ENCODE measurements at places on chromosomes 5 and 9.

GRCh38 chr5:141543053-141543452 lies 54.2 kb downstream of the PCDHGC5 start:
- no peaks in the 10 kb centered on the region for H3K27me3 ChIP-seq
- H3K4me1 ChIP-seq: peaks cover 4% of the 10 kb centered on the region
- peaks cover 33% of the 10 kb centered on the region for H3K36me3 ChIP-seq
- DNase-seq: no peak

DNA sequence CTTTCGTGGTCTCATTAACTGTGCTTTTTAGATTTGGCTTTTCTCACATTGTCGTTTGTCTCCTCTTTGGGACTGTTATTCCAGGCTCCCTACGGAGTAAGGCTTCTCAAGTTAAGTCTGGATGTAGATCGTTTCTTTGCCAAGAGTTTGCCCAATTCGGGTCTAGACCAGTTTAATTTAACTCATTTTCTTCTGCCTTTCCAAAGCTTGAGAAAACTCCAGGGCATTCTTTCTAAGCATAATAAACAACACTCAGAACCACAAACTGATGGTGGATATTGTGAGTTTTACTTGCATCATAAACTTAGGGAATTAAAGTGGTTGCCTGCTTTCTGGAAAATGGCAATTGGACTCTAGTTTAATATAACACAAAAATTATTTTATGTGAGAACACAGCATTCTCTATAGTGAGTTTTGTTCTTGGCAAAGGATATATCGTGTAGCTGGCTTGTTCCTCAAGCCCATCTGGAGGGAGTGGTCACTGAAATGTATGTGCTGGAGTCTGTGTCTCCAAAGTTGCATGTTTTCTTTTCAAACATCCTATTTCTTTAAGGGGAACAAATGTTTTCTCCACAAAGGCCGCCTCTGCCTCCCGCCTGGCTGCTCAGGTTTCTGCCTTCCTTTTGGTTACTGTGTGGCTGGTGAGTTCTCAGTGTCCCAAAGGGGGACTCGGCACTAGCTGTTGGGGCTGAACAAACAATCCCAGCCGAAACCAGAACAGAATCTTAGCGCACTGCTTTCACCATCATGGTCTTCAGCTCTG lies 211.3 kb upstream of the FBN2 start:
- no peaks in the 10 kb centered on the region for H3K27me3 ChIP-seq
- no peak for DNase-seq
- H3K4me3 ChIP-seq: no peak overlapping the region
- no peaks in the 10 kb centered on the region for H3K36me3 ChIP-seq
- H3K4me1 ChIP-seq: no peaks in the 10 kb centered on the region

GRCh38 chr5:132446621-132447020 lies 44.0 kb downstream of the IRF1 start:
- H3K27ac ChIP-seq: peak overlapping the region; percentile 38
- no peak for DNase-seq
- peaks cover 49% of the 10 kb centered on the region for H3K4me1 ChIP-seq
- no peak overlapping the region for H3K4me3 ChIP-seq
- H3K27me3 ChIP-seq: no peaks in the 10 kb centered on the region

- DNase-seq: no peak
- no peak overlapping the region for H3K27ac ChIP-seq
- H3K4me3 ChIP-seq: no peak overlapping the region
- H3K36me3 ChIP-seq: peaks cover 2% of the 10 kb centered on the region
Measured at GRCh38 chr5:126445502-126446174, 22.4 kb downstream of the GRAMD2B start.

GRCh38 chr9:131043087-131043486 lies 34.1 kb downstream of the LAMC3 start:
- H3K36me3 ChIP-seq: no peaks in the 10 kb centered on the region
- H3K4me3 ChIP-seq: no peak overlapping the region
- no peak overlapping the region for H3K27ac ChIP-seq
- H3K27me3 ChIP-seq: peaks cover 7% of the 10 kb centered on the region
- DNase-seq: peak; percentile 42
- peaks cover 2% of the 10 kb centered on the region for H3K4me1 ChIP-seq

GRCh38 chr9:135906291-135907005 lies 898 bp downstream of the CAMSAP1 start:
- H3K36me3 ChIP-seq: peaks cover 17% of the 10 kb centered on the region
- H3K4me3 ChIP-seq: peak overlapping the region; percentile 80
- no peaks in the 10 kb centered on the region for H3K27me3 ChIP-seq
- DNase-seq: no peak
- peaks cover 43% of the 10 kb centered on the region for H3K4me1 ChIP-seq

GRCh38 chr9:115085773-115086377 lies 32.1 kb downstream of the TNC start:
- no peaks in the 10 kb centered on the region for H3K4me1 ChIP-seq
- no peak overlapping the region for H3K27ac ChIP-seq
- H3K4me3 ChIP-seq: no peak overlapping the region
- no peaks in the 10 kb centered on the region for H3K36me3 ChIP-seq

GRCh38 chr5:14247054-14247386 lies 103.9 kb downstream of the TRIO start:
- H3K27me3 ChIP-seq: no peaks in the 10 kb centered on the region
- DNase-seq: no peak
- H3K4me1 ChIP-seq: peaks cover 55% of the 10 kb centered on the region
- H3K4me3 ChIP-seq: no peak overlapping the region
